Naive thymus-derived CD4-positive, alpha-beta T cell (primary cell): ENCODE measurements at places on chromosomes 3 and 15.

DNA sequence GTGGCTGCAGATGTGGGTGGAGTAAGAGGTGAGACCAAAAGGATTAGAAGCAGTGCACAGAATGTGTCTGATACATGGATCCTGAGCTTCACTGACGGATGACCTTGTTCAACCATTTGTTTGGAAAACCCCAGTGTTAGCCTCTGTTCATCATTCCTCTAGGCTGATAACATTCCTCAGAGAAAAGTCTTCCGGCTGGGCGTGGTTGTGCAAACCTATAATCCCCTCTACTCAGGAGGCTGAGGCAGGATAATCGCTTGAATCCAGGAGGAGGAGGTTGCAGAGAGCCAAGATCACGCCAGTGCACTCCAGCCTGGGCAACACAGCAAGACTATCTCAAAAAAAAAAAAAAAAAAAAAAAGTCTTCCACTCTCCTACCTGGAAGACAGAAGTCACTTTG lies 23.1 kb upstream of the CHD2 start:
- no peak for DNase-seq

DNA sequence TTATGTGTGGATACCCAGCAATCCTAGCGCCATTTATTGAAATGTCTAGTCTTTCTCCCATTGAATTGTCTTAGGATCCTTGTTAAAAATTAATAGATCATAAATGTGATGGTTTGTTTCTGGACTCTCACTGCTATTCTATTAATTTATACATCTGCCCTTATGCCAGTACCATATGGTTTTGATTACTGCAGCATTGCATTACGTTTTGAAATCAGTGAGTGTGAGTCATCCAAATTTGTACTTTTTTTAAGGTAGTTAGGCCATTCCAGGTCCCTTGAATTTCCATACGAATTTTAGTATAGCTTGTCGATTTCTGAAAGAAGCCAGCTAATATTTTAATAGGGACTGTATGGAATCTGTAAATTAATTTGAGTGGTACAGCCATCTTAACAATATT lies 648.6 kb upstream of the ZNF385D start:
- DNase-seq: no peak

GRCh38 chr3:31981206-31982181 lies at the start of the genes OSBPL10 and ZNF860:
OSBPL10 (minus strand) TSS chr3:31981262; CDS start chr3:31981179, 83 bp downstream.
ZNF860 (plus strand) TSS chr3:31981750; CDS start chr3:31989080, 7,330 bp downstream.
- no peak for DNase-seq

GRCh38 chr3:150372722-150373121 lies 35.4 kb upstream of the TSC22D2 start:
- DNase-seq: no peak

- DNase-seq: no peak
These were observed 57.6 kb downstream of the BHLHE40 start for GRCh38 chr3:5036858-5037257.

- no peak for DNase-seq
These were observed 68.9 kb downstream of the ST8SIA2 start for GRCh38 chr15:92462424-92463125.

GRCh38 chr15:90838139-90838538 lies 30.2 kb upstream of the FURIN start:
- DNase-seq: peak; percentile 92

- DNase-seq: no peak
These were observed 25.7 kb downstream of the INSYN1 start for GRCh38 chr15:73727330-73727976.

DNA sequence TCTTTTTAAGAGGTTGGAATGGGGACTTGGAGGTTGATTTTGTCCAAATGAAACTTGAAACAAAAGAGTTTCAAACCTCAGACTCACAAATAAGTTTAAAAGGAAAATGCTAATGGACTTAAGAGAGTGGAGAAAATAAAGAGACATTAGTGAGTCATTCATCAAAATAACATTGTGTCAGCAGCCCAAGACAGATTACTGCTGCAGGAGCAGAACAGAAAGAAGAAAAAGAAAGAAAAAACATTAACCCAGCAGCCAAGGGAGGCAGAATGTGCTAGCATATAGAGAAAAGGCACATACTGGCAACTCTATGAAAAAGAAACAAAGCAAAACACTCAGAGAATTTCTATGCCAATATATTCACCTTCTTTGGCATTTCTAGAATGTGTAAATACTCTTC lies 42.6 kb downstream of the ADAMTS9 start:
- no peak for DNase-seq

GRCh38 chr3:4716706-4717362 lies 223.7 kb downstream of the ITPR1 start:
- DNase-seq: no peak

GRCh38 chr3:58178528-58179234 lies 32.1 kb downstream of the DNASE1L3 start:
- no peak for DNase-seq

- no peak for DNase-seq
These were observed 37.3 kb downstream of the CACNA2D2 start for GRCh38 chr3:50466177-50466576.

DNA sequence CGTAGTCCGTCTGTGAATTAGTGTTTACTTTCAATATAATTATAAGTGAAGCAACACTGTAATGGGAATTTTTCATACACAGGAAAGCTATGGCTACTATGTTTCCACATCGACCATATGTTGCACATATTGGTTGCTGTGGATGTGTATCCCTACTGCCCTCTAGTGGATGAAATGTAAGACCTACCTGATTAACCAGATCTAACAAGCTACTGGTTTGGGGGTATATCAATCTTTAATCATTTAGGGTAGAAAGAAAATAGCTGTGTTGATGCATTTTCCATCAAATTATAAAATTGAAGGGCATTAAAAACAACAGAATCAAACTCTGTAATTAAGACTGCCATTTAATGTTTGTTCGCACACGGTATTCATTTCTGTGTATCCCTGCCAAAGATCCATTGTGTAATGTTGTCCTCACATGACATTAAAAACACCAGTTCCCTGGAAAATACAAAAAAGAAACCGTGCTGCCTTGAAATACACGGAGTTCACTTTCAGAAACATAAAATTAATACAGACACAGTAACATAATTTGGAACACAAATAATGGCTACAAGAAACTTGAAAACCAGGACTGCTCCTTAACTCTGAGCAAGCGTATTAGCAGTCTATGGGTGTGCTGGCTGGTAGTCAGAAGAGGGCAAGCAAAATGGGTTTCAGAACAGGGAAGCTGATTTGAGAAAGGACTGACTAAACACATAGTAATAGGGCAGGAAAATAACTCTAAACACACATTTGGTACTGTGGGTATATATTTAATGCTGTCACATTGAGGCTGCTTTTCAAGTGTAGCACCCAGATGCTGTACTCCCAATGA lies 125.1 kb downstream of the TIGIT start:
- DNase-seq: peak; percentile 40

GRCh38 chr15:100254691-100255090 lies 87.1 kb downstream of the ADAMTS17 start:
- DNase-seq: no peak

DNA sequence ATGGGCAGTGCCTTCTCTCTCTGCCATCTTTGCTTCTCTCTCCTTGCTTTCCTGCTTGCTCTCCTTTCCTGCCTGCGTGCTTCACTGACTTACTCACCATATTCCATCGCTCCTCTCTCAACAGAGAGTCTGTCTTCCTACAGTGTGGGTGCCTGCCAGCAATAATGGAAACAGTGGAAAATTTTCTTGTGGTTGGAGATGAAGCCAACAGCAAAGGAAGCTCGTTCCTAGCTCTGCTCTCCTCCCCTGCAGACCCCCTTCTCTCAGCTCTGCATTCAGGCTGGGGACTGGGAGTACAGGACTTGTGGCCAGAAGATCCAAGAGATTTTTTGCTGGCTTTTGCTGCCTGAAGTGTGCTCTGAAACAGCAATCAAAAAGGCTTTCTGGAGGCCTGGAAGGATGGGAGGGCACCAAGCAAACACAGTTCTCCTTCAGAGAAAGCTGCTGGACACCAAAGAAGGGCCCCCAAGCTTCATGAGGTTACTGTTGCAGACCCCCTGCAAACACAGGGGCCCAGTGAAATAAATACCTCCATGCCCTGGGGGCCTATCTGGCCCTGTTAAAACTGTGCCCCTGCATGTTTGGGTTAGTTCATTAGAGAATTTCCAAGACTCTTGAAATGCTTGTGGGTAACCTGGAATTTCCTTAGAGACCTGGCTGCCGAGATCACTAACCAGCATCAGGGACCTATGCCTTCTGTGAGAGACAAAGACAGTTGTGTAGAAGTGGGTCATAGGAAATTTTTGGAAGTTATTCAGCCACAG lies 149.9 kb upstream of the RASGRP1 start:
- DNase-seq: no peak

GRCh38 chr3:129453732-129454131 lies 13.7 kb downstream of the IFT122 start:
- no peak for DNase-seq
